ENCODE measurements at places on chromosomes 3 and 15.

DNA sequence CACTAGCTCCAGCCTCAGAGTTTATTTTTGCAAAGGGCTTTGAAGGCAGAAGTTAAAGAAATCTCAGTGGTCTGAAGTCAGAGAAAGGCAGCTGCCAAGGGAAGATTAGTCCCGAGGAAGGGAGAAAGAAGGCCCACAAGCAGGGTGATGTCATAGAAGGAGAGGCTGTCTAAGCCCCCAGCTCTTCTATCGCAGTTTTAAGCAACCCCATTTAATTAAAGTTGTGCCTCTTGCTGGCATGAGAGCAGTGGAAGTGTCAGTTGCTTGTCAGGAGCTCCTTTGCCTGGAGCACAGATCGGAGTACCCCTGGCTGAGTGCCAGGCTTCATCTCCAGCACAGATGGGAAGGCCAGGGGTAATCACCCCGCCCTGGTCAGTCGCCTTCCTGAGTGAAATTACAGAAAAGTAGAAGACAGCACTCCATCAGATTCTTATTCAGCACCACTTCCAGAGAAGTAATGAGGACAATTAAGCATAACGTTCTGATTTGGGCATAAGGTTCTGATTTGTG lies 530.7 kb downstream of the EPHB1 start:
- DNase-seq, result no peak

DNA sequence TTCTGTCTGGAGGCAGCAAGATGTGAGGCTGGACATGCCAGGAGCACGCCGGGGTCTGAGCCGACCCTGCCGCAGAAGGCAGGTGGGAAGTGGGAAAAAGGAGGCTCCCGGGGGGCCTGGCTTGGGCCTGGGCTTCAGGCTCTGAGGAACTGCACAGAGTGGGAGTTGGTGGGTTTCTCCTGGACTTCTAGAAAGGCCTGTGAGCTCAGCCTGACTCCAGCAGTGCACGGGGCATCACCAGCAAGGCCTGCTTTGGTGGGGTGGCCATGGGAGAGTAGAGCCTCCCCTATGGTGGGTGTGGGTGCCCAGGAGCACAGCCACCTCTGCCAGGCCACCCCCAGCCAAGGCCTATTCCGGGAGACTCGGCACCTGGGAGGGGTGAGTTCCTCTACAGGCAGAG lies 18.1 kb upstream of the SLC41A3 start:
- no peak for DNase-seq

DNA sequence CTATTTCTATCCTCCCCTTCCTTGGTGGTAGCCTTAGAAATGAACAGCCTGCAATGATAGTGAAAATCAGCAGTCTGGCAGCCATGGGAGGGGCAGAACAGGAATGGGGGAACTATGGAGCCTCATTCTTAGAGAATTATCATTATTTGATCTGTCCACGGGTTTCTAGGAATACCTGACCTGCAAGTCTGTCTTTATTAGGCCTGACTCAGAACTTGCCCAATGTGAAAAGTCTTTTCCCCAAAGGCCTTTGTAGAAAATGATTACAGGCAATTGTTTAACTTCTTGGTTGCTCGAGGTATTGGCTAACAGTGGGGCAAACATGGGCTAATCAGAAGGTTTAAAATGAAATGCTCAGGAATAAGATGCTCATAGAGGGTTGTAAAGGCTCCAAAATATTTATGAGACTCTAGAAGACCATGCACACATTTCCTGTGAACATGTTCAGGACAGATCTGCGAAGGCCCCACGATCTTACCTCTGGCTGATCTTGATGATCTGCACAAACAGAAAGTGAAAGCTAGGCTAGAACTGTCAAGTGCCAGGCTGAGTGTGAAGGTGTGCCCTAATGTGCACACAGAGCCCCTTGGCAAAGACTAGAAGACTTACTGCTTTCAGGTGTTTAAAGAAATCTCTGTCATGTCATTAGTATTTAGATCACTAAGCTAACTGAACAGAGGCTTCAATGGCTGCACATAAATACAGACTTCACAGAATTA lies 39.6 kb upstream of the LAMP3 start:
- DNase-seq, result no peak

GRCh38 chr3:112672716-112673541 lies 32.0 kb upstream of the CCDC80 start:
- DNase-seq, result no peak

- DNase-seq, result no peak
Observed at GRCh38 chr3:57030721-57031120, 29.7 kb upstream of the SPATA12 start.

DNA sequence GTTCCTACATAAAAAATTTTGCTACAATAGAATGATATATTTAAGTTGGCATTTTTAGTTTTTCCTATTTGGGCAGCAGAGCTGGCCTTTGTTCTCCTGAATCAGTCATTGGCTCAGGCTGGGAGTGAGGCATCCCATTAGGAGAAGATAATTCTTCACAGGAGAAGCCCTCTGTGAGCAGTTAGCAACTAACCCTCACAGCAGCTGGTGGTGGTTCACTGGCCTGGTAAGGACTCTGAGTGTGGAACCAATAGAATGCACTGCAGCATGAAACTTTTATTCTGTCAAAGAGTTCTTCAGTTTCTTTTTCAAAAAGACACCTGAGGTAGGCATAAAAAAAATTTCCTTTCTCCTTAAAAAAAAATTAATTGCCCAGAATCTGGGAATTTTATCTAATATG lies 562.6 kb downstream of the ZNF385D start:
- no peak for DNase-seq

DNA sequence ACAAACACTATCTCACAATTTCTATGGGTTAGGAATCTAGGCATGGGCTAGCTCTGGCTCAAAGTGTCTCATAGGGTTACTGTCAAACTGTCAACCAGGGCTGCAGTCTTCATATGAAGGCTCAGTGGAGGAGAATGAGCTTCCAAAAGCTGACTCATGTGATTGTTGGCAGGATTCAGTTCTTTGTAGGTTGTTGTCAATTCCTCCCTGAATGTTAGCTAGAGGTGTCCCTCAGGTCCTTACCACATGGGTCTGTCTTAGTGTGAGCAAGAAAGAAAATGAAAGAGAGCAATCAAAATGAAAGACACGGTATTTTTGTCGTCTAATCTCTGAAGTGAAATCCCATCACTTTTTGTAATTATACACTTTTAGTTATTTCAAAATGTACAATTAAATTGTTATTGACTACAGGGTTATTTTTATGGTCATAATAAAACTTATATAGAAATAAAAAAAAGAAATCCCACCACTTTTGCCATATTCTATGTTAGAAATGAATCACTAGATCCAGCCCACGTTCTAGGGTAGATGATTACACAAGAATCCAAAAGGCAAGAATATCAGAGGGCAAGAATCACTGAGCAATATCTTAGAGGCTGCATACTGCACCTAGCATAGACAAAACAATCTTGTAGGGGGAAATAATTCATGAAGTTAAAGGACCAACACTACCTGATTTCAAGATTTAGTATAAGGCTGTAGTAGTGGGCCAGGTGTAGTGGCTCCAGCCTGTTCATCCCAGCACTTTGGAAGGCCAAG lies 8.4 kb downstream of the ACSBG1 start:
- peak; percentile 60 for DNase-seq

- DNase-seq, result no peak
Observed at GRCh38 chr15:93459396-93459795, 370.4 kb upstream of the RGMA start.

DNA sequence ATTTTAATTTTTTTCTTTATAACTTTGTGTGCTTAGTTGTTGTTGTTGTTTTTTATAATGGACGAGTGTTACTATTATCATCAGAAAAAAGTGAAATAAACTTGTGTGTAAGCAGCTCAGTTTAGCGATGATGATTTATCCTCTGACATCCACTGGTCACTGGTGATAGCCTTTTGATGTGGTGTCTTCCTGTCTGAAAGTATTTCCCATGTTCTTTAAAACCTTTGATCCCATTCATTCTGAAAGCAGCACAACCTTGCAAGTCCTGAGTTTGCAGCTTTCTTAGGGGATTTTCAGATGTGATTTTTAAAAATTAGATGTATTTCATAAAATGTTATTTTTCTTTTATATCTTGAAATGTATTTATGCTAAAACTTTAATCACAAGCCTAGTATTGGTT lies 85.9 kb upstream of the ZPLD1 start:
- no peak for DNase-seq

- no peak for DNase-seq
Observed at GRCh38 chr3:23711916-23712494, 93.8 kb upstream of the UBE2E1 start.

GRCh38 chr15:35649575-35649974 lies 103.6 kb upstream of the DPH6 start:
- no peak for DNase-seq

- no peak for DNase-seq
Observed at GRCh38 chr3:72537448-72537847, 310.8 kb downstream of the SHQ1 start.

- DNase-seq, result no peak
Observed at GRCh38 chr15:35484231-35484945, 61.6 kb downstream of the DPH6 start.

Measured in GM20000 (cell line).